Muscle of leg (tissue), 16 donors: ENCODE measurements at places on chromosomes 11 and 22.

- DNase-seq: no peak
Observed at GRCh38 chr22:19041704-19042074, 80.5 kb downstream of the DGCR2 start.

DNA sequence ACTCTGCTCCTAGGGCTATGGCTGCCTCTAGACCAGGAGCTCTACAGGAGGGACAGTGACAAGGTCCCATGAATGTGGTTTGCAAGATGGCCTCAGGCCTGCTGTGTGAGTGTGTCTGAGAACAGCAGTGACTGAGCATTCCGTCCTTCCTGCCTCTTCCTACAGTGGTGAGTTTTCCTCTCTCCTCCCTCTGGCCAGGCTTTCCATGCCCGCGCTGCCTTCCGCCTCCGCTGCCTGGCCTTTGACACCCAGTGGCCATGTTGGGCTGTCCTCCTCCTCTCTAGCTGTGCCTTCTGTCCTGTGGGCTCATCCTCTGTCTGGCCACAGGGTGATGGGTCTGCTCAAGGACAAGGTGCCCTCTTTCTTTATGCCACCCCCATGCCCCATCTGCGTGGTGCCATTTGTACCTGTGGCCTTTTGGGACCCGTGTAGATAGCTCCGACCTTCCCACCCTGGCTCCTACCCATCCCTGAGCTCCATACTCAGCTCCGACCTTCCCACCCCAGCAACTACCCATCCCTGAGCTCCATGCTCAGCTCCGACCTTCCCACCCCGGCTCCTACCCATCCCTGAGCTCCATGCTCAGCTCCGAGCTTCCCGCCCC, 970.4 kb downstream of the BRD1 start:
- no peak for DNase-seq

DNA sequence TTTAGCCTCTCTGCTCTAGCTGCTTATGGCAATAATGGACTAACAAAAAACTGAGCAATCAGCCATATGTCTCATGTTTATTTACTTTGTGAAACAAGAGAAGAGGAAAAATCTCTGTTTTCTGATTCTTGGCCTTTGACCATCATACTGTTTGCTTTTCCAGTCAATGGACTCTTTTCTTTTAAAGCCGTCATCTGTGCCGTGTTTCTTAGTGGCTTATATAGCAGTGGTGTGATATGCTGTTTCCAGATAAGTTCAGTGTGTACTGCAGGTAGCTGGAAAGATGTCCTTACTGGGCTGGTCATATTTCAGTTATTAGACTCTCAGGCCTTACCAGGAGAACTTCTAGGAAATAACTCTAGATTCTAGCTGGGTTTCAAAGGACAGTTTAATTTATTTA, 33.6 kb upstream of the TECTA start:
- peak; percentile 38 for DNase-seq

GRCh38 chr11:3021125-3021524, 29.0 kb upstream of the NAP1L4 start:
- DNase-seq: no peak

DNA sequence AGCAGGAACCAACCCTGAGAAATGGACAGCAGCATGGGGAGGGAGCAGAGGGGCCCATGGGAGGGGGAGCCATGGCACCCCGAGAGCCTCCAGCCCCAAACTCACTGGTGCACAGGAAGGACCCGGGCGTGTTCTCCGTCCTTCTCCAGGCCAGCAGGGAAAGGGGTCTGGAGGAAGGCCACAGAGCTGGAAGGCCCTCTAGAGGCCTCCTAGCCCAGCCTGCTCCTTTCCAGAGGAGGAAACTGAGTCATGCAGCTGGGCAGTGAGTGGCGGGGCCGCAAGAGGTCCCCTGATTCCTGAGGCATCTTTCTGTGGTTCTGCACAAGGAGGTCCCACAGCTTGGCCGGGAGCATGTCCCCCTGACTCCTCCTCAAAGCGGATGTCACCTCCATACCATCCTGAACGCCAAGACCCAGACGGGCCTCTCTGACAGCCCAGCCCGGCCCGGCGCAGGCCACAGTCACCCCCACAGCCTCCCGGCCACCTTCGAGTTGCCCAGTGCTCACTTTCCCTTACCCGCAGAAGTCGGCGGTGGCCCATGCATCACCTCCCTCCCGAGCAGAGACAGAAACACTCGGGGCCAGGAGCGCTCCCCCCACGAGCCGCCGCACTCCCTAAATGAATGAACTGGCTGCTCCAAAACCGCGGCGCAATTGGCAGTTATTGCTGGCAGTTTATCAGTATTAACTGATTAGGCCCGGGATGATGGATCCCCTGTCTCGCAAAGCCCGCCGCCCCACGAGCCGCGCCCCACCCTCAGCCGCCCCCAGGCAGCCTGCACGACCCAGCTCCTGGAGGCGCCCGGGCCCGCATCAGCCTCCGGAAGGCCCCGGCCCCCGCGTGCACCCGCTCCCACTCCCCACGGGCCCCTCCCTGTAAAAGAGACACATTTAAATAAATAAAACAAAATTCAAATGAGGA, 272.5 kb downstream of the BUD13 start:
- no peak for DNase-seq

- no peak for DNase-seq
Observed at GRCh38 chr11:108882211-108882831, 217.5 kb downstream of the DDX10 start.

- no peak for DNase-seq
Observed at GRCh38 chr11:79043726-79044125, 397.1 kb downstream of the TENM4 start.

- no peak for DNase-seq
Observed at GRCh38 chr11:131191606-131192005, 178.8 kb upstream of the NTM start.

GRCh38 chr22:24951942-24952836, at the start of gene KIAA1671:
Gene KIAA1671, plus strand, starts transcription at chr22:24952716. Its CDS starts 75,284 bp downstream, at chr22:25028000.
- DNase-seq: peak; percentile 86

DNA sequence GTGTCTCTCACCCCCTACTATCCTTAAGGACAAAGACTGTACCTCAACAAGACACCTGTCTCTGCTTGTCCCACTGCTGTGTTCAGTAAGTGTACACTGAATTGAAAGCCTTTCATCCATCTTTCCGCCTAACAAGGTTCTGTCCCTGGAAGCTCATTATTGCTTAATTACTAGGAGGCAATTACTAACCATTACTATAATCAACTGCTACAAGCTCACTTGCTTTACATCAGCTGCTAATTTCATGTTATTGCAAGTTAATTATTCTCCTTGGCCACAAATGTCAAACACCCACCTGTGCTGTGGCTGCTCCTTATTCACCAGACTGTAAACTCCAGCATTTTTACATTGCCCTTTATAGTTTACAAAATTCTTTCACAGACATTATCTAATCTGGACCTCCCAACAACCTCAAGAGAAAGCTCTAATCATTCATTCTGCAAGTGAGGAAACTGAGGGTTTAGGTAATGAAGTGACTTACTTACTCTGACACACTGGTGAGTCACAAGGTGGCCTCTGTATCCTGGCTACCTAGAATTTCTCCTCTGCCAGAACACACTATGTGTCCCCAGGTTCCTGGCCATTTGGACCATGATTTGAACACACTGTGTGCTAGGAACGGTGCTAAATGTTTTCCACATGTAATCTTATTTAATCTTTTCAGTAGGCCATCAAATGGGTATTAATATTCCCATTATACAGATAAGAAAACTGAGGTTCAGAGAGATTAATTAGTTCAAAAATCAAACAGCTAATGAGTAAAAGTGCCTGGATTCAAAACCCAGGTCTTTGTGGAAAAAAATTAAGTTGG, 66.7 kb downstream of the RAB30 start:
- no peak for DNase-seq

DNA sequence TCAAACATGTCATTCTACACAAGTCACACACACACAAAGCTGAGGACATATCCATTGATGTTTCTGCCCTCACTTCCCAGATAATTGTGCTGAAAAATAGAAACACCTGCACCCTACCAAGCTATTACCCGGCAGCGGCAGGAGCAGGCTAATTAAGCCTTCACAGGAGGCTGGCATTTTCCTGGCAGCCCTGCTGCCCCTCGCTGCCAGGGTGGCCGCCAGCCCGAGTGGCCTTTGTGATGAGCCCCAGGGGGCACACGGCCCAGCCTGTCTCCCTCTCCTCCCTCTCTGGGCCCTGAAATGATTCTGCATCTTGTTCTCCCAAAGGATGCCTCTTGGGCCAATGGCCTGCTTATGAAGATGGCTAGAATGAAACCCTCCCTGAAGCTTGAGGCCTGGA, 76.2 kb upstream of the TP53I11 start:
- no peak for DNase-seq

DNA sequence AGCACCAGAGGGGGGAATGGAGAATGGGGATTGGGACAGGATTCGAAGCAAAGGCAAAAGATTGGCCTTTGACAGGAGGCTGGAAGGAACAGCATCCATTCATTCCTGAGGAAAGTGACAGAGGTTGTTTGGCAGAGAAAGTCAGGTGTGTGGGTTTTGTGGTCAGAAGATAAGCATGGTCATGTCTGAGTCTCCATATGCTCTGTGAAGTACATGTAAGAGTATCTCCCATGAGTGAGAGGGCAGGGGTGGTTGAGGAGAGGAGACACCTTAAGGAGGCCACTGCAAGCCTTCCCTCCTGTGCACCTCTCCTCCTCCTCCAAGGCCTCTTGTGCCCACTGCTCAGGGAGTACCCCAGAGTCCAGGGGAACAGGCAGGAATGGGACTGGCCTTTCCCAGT, 1.9 kb upstream of the NLRP10 start:
- DNase-seq: no peak

GRCh38 chr11:35349897-35350296, 69.5 kb downstream of the SLC1A2 start:
- DNase-seq: no peak

DNA sequence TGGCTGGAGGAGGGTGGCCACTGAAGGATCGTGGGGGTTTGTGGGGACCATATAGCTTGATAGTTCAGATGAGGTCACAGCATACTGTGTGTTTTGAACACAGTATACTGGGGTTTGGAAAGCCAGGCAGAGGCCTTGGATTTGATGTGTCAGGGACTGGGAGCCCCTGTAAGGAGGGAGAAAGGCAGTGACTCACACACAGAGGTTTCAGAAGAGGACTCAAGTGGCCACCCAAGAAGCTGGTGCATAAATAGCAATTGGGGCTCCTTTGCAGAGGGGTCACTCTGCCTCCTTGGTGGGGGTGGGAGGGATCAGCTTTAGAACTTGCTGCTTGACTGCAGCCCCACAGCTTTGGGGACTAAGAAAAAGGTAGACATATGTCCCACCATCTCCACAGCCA, 39.3 kb downstream of the SLC5A1 start:
- no peak for DNase-seq

DNA sequence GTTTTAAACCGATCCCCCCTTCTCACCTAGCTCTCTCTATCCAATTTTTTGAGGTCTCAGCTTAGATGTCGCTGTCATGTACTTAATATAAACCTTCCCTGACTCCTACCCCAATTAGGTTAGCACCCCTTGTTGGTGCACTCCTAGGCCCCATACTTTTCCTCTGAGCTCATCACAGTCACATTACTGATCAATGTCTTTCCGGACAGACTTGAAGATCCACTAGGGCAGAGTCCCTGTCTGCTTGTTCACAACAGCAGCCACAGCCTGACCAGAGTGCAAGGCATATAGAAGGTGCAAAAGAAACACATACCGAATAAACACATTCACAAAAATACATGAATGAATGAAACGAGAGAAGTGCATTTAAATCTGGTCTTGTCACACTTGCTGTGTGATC, 261.0 kb upstream of the NARS2 start:
- DNase-seq: no peak

- no peak for DNase-seq
Observed at GRCh38 chr11:128947773-128948172, 5.1 kb upstream of the TP53AIP1 start.

GRCh38 chr11:117575856-117576255, 221.2 kb downstream of the DSCAML1 start:
- no peak for DNase-seq

DNA sequence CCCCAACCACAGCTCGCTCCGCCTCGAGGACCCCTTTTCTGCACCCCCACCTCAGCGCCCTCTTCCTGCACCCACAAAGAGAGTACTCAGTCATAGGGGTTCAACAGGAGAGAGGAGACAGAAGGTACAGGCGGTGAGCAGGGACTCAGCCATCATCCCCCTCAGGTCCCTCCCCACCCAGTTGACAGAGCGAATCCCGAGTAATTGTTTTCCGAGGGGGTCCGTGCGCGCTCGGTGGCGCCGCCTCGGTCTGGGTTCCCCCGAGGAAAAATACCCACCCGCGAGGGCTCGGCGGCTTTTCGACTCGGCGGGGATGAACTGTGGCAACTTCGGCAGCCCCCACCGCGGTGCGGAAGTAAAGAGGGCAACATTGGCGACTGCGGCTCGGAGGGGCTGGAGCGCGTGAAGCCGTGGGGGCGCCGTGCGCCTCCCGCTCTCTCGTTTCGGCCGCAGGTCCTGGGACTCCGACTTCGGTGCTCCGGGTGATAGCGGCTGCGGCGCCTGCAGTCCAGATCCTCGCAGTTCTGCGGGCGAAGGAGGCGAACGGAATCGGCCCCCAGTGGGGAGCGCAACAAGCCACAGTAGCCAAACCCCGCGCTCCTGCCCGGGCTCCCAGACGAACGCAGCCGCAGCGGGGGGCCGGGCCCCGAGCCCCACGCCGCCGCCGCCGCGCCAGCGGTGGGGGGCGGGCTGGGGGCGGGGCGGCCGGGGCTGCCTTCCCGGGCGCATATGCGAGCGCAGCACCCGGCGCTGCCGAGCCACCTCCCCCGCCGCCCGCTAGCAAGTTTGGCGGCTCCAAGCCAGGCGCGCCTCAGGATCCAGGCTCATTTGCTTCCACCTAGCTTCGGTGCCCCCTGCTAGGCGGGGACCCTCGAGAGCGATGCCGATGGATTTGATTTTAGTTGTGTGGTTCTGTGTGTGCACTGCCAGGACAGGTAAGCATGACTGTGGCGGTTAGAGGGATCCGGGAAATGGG, at the start of gene NELL1:
TSS of gene NELL1 (plus strand) at position 743 of the 976 bp plus-strand sequence.
- DNase-seq: peak; percentile 16

DNA sequence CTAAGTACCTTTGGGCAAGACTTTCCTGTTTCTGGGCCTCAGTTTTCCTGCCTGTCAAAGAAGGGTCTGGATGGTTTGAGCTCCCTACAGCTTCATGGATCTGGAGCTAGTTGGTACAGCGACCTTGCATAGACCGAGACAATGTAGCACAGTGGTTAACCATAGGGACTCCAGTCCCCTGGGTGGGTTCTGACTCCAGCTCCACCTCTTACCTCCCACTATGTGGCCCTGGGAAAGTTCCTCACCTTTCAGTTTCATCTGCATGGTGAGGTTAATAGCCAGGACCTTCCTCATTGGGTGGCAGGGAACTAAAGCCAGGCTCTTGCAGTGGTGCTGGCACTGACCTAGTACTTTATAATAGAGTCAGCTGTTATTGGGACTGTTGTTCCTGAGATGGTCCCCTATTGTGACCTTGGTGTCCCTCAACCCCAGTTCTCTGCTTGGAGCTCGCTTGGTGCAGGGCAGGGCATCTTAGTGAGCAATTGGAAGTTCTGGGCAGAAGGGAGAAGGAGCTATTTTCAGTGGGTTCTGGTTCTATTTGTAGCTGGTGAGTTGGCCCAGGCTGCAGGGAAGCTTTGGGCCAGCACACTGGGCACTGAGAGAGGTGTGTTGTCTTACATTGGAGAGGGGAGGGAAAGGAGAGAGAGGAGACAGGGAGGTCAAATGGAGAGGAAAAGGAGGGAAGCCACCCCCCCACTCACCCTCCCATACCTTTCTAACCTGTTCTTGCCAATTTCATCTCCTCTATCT, 10.7 kb upstream of the MTMR3 start:
- DNase-seq: no peak
